ENCODE measurements at places on chromosomes 2 and 18.
A peak's percentile ranks its signal among the peaks of the same experiment; 100 is the strongest.

DNA sequence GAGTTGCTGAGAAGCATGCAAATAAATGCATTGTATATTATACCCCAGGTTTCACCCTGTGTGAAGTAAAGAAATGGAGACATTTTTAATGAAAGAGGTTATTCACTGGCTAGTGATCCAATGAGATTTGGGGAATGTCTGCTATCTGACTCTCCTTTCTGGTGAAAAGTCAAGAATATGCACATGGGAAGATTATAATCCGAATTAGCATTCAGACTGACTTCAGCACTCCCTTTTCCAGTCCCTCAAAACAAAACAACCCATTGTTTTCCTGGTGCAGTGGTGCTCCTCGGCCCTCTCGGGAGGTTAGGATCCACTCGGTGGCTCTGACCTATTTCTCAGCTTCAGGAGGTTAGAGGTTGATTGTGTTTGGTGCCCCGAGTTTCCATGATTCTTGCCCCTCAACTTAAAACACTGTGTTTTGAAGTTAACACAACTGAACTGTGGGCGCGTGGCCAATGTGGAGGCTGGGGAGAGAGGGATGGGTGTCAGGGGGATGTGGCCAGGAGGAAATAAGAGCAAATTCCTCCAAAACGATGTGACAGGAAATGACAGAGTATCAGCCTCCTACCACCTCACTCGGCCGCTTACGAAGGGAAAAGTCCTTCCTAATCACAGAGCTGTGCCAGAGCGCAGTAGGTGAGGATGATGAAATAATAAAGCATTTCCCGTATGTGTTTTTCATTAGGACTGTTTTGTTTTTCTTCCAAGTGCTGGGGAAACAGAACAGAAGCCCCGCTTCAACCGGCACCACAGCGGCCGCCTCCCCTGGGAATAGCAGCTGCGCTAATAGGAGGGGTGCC lies 440.1 kb downstream of the MTX2 start:
- no peak for DNase-seq

- no peak for DNase-seq
These were observed 12.8 kb upstream of the HPCAL1 start for GRCh38 chr2:10289891-10290290.

GRCh38 chr2:60045456-60045855 lies 508.0 kb downstream of the BCL11A start:
- DNase-seq = no peak

DNA sequence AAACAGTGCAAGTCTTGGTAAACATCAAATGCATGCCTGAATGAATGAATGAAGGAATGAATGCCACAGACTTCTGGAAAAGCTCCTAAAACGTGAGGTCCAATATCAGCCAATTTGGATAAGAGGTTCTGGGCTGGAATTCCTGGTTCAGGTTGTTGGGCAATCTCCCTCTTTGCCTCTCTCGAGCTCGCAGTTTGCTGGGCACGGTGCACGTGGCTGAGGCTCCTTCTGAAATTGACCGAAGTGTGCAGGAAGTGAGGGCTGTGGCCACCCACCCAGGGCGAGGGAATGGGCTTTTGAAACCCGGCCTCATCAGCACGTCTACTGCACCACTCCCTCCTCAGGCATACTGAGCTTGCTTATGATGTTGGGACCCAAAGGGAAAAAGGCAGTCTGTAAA lies 288.8 kb upstream of the HS6ST1 start:
- no peak for DNase-seq

DNA sequence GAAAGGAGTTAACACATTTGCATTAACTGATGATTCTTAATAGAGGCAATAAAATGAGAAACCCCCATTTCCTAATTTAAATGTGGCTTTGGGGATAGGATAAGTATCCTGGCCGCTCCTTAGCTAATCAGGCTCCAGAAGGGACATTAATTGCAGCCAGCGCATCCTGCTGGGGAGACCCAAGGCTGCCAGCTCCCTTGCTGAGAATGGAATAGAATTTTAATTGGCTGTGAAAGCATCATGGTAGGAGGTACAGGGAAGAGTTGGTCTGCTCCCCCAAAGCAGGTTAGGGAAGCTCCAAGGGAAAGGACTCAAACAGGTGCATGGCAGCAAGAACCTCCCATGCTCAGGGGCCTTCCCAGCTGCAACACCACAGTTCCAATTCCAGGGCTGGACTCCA lies 71.4 kb downstream of the MARCHF4 start:
- no peak for DNase-seq

- DNase-seq = peak; percentile 42
These were observed 1.1 kb upstream of the CEP192 start for GRCh38 chr18:12990123-12990475.

DNA sequence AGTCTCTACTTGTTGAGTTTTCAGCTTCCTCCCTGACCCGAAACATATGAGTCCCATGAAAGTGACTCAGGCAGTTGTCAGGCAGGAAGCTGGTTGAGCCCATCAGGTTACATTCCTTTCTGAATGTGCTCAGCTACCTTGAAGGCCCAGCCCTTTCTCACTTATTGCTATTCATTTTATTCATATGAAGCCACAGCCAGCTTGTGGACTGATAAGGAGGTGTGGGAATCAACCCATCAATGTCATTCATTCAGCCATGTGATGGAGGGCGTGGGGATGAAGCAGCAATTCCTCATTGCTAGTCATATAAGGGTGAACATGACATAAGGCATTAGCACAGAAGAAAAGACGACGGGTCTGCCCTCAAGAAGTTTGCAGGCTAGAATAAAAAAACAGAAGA lies 5.3 kb upstream of the VPS4B start:
- DNase-seq = no peak

- no peak for DNase-seq
These were observed 140.9 kb downstream of the CAPN13 start for GRCh38 chr2:30666266-30666874.

DNA sequence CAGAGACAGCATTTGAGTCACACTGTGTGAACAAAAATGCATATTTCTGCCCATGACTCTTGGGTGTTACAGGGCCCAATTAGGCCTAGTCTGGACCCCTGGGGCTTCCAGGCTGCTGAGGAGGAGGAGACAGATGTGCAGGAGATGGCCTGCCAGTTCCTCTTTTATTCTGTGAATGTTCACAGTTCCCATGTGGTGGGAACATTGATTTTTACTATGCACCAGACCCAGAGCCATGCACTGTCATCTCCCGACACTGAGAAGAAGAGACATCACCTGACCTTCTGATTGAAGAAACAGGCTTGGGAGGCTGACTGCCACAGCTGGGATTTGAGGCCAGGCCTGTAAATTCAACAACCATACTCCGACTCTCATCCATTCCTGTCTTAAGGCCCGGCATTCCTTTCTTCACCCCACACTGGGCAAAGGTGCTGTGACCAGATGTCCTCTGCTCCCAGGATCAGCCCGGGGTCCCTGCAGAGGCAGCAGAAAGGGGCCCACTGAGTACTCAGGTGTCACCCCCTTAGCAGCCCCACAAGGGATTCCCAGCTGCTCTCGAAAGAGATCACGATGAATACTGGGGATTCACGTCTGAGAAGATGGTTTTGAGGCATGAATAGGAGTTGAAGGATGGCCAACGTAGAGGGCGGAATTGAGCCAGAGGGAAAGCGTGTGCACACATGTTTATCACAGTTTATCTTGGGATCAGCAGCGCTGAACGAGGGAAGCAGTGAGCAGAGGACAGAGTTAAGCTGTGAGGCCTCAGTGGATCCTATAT lies 3.6 kb upstream of the TFCP2L1 start:
- no peak for DNase-seq

GRCh38 chr2:69116438-69116837 lies 103.5 kb downstream of the ANTXR1 start:
- no peak for DNase-seq

DNA sequence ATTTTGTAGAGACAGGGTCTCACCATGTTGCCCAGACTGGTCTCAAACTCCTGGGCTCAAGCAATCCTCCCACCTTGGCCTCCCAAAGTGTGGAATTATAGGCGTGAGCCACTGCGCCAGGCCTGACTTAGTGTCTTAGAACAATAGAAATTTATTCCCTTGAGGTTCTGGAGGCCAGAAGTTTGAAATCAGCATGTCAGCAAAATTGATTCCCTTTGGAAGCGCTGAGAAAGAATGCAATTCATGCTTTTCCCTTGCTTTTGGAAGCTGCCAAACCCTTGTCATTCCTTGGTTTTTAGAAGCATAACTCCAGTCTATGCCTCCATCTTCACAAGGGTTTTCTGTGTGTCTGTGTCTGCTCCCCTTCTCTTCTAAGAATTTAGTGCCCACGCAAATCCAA lies 20.7 kb downstream of the ST8SIA3 start:
- no peak for DNase-seq

- DNase-seq = no peak
These were observed 95.3 kb downstream of the EVA1A start for GRCh38 chr2:75465317-75465984.

DNA sequence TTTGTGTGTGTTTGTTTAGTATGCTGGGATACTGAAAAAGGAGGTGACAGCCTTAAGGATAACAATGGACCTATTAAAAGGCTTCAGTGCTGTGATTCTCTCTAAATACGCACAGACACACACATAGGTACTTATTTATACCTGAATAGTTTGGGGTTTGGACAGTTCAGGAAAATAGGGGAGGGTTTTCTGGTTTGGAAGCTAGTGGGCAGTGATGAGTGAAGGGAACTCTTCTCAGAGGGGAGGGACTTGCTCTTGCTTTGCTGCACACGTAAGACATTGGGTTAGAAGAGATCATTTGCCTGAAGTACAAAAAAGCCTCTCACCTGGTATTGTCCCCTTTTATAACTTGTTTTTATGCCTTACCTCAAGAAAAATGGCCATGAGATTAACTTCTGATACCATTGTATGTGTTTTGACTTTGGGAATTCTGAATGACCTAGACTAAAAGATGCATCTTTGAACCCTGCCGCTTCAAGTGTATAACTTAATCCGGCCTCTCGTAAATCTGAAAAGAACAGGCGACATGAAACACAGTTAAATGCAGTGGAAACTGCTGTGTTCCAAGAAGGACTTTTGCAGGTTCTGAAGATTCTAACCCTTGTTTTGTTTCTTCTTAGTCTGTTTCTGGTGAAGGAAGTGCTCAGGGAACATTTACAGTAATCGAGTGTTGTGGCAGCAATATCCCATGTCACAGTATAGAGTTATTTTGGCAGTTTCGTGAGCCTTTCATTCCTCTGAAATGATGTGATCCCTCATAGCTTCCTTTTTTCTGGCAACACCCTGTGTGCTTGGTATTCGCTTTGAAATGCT lies 2.5 kb downstream of the CRIM1 start:
- no peak for DNase-seq

GRCh38 chr2:178195390-178196166 lies 1.3 kb downstream of the OSBPL6 start:
- DNase-seq = no peak

GRCh38 chr2:67130531-67131256 lies 266.4 kb upstream of the ETAA1 start:
- no peak for DNase-seq

DNA sequence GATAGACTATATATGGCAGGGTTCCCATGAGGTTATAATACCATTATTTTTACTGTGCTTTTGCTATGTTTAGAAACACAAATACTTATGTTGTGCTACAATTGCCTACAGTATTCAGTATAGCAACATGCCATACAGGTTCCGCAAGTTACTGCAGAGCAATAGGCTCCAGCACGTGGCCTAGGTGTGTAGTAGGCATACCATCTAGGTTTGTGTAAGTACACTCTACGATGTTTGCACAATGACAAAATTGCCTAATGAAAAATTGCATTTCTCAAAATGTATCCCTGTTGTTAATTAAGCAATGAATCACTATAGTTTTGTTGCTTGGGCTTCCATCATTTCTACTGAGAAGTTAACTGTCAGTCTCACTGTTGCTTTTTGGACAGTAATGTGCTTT lies 9.8 kb downstream of the CD302 start:
- no peak for DNase-seq

- DNase-seq = no peak
These were observed at the start of gene CELF4 for GRCh38 chr18:37565101-37565976. CELF4 (minus strand) TSS chr18:37565798.

- DNase-seq = no peak
These were observed 728 bp downstream of the NAPG start for GRCh38 chr18:10526561-10526949.

GRCh38 chr2:124894199-124894598 lies 869.1 kb downstream of the CNTNAP5 start:
- DNase-seq = no peak

GRCh38 chr2:120798567-120799247 lies 63.0 kb downstream of the GLI2 start:
- DNase-seq = no peak

GRCh38 chr18:48680339-48681250 lies 141.8 kb downstream of the CTIF start:
- no peak for DNase-seq

GRCh38 chr2:1045109-1045508 lies 94.5 kb downstream of the SNTG2 start:
- no peak for DNase-seq

GRCh38 chr2:149430743-149431736 lies 100.7 kb downstream of the LYPD6 start:
- DNase-seq = no peak

DNA sequence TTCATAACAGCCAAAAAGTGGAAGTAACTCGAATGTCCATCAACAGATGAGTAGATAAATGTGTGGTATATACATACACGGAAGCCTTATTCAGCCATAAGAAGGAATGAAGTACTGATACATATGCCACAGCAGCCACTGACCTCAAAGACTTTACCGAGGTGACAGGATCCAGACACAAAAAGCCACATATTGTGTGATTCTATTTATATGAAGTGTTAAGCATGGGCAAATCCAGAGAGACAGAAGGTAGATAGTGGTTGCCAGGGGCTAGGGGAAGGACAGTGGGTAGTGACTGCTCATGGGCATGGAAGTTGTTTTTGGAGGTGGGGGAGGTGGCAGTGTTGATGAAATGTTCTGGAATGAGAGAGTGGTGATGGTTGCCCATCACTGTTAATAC lies 33.9 kb downstream of the ZAP70 start:
- DNase-seq = no peak

DNA sequence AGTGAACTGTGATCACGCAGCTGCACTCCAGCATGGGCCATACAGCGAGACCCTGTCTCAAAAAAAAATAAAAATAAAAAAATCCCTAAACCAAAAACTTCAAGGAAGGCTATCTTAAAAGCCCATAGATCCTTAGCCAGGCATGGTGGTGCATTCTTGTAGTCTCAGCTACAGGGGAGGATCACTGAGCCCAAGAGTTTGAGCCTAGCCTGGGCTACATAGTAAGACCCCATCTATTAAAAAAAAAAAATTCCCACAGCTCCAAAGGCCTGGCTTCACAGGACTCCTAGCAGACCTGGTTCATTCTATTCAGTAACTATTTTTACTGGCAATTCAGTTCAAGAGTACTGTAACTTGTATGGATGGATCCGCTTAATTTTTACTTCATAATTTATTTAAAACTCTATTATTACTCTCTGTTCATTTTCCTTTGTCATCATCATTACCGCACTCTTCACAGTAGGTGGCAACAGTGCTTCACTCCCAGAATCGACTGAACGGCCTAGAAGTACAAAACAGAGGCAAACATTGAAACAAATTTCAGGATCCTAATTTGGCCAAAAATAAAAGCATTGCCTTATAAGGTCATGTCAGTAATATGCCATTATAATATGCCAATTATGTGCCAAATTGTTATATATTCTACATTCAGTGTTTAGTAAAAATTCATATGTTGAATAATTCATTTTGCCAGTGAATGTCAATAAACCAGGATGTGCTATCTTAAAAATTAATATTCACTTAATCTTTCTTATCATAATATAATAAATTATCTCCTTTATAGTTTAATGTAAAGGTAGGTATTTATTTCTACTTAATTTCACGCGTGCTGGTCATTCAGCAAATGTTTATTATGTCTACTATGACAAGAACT lies 14.3 kb upstream of the STAM2 start:
- no peak for DNase-seq

GRCh38 chr2:129870685-129871241 lies 108.7 kb upstream of the RAB6C start:
- no peak for DNase-seq

Data from stimulated activated CD4-positive, alpha-beta T cell treated with anti-CD3 and anti-CD28 coated beads, Interleukin-1b, Interleukin-23, amount 100 ng/mL, for 48 hours (primary cell).